ENCODE measurements at places on chromosomes 7 and 10.

- DNase-seq: peak; percentile 35
Measured at GRCh38 chr7:122803323-122803722, 82.9 kb downstream of the CADPS2 start.

DNA sequence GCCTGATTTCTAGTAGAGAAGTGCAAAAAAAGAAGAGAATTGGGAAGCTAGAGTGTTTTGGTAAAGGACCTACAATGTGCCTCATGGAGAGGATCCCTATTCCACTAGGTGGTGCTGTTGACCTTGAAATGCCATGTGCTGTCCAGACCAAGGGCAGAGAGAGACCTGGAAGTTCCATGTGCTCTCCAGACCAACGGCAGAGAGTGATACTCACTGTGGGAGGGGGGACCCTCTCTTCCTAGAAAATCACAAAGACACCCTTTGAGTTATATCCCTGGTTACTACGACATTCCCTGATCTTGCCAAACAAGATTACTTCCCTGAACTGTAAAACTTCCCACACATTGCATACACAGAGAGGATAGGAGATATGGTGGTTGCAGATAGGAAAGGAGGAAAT, 212.7 kb upstream of the ZNF804B start:
- peak; percentile 85 for DNase-seq

- DNase-seq: no peak
Measured at GRCh38 chr10:33273295-33274002, 61.0 kb downstream of the NRP1 start.

GRCh38 chr10:10703382-10703781, 314.3 kb upstream of the CELF2 start:
- DNase-seq: no peak

DNA sequence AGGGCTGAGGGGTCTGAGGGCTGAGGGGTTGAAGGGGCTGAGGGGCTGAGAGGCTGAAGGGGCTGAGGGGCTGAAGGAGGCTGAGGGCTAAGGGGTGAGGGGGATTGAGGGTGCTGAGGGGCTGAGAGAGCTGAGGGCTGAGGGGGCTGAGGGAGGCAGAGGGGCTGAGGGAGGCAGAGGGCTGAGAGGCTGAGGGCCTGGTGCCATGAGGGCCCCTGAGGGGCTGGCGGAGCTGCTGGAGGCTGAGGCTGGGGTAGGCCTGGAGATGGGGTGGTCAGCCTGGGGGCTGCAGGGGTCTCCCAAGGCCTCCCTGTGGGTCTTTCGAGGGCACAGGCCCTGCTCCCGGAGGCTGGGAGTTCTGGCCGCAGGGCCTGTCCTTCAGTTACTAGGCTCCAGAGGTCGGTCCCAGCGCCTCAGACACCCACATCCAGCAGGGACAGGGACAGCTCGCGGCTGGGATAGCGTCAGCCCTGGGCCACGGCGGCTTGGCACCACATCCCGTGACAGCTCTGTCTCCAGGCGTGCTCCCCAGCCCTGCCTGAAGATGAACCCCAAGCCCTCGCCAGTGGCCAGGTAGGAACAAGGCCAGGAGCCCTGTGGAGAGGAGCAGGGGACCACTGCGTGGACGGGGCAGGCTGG, 16.9 kb downstream of the MYO1G start:
- DNase-seq: no peak

- DNase-seq: no peak
Measured at GRCh38 chr10:101879456-101880231, 36.0 kb upstream of the KCNIP2 start.

DNA sequence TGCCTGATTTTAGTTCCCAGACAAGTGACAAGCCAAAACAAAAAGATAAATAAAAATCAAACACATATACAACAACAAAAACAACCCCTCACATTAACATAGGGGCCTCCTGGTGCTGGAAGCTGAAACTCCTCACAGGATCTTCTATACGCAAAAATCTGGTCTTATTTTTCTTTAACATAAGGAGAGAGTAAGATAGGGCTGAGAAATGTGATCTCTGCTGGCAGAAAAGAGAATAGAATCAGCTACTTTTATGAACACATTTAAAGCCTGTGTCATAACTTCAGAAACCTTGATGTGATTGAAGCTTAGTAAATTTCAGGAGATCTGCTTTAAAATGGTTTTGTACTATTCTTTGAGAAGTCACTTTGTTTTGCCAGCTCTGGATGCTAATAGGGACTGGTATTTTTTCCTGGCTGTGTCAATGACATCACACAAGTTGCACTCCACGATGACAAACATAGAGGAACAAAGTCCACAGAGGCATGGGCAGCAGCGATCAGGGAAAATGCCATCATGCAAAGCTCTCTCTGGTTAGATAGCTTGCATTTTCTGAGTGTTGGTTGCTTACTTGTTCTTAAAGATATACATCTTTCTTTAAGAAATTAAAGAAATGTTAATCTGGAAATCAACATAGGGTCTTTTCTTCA, 176.6 kb upstream of the SP4 start:
- DNase-seq: no peak

DNA sequence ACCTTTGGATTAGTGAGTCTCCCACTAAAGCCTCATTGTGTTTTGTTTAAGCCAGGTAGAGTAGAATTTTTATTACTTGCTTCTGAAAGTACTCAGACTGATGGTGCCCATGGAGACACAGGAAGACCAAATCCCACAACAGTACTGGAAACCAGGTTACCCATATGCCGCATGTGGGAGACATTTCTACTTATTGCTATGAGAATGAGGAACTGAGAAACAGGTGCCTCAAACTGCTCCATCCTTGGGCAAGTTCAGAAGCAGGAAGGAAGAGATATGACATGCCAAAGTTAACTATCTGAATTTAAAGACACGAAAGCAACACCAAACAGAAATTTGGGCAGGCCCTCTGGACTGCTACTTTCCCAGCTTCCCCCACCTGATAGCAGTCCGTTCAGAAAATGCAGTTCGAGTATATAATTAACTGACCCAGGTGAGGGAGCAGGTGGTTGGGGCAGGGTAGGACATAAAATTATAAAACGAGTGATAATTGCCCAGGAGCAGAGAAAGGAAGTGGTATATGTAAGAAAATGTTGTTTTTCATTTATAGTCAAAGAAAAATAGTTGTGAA, 382.3 kb upstream of the MTPN start:
- no peak for DNase-seq

GRCh38 chr7:105006367-105007136, 7.5 kb upstream of the KMT2E start:
- DNase-seq: no peak

DNA sequence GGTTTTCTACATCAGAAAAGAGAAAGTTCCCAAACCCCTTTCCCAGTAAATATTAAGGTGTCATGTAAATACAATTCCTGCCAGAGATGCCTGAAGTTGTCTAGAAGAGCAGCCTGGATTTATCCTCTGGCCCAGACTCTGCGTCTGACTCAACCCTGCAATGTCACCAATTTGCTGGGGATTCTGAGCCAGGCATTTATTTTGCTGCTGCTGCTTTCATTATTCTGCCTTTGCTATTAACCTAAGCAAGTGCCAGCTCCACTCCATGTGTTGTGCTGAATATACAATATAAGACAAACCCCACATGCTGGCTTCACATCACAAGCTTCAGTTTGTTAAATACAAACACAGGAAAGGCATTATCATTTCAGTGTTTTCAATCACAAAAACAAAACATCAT, 59.1 kb downstream of the ELAPOR2 start:
- DNase-seq: peak; percentile 6

- DNase-seq: no peak
Measured at GRCh38 chr10:3451516-3452172, 279.1 kb upstream of the PITRM1 start.

DNA sequence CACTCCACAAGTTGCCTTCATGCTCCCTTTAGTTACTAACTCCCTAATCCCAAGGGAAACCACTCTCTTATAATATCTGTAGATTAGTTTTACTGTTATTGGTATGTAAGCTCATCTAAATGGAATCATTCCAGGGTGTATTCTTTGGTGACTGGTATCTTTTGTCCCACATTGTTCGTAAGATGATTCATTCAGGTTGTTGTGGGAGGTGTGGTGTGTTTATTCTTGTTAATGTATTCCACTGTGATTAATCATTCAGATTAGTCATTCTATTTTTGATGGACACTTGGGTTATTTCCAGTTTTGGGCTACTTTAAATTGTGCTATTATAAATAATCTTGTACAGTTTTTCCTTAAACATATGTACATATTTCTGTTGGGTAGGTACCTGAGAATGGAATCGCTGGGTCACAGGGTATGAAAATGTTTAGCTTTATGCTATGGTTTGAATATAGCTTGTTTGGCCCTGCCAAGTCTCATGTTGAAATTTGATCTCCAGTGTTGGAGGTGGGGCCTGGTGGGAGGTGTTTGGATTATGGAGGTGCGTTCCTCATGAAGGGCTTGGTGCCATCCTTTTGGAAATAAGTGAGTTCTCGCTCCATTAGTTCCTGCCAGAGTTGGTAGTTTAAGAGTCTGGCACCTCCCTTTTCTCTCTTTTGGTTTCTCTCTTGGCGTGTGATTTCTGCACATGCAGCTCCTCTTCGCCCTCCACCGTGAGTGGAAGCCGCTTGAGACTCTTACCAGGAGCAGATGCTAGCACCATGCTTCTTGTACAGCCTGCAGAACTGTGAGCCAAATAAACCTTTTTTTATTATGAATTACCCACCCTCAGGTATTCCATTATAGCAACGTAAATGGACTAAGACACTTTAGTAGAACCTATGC, 13.8 kb downstream of the BTRC start:
- no peak for DNase-seq

GRCh38 chr10:29295813-29296212, 6.9 kb downstream of the LYZL1 start:
- DNase-seq: no peak

DNA sequence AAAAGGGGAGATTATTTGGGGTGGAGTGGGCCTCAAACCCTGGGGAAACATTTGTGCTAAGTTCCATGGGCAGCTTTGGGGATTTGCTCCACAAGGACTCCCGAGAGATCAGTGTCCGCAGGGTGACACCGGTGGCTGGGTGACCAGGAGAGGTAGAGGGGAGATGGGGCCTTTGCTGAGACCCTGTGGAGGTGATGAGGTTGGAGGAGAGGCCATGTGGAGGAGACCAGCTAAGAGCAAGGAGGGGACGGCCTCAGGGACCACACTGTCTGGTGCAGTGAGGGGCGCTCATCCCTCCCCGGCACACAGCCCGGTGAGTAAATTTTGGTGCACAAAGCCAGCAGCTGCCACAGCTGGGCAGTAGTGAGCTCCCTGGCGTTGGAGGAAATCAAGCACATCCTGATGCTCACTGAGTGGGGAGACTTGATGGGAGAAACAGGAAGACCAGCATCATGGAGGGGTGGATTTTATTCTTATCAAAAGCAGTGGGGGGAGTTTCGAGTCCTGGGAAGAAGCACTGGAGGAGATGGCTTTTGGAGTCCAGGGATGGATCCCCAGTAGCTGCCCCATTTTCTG, 20.2 kb upstream of the ELFN1 start:
- DNase-seq: no peak

DNA sequence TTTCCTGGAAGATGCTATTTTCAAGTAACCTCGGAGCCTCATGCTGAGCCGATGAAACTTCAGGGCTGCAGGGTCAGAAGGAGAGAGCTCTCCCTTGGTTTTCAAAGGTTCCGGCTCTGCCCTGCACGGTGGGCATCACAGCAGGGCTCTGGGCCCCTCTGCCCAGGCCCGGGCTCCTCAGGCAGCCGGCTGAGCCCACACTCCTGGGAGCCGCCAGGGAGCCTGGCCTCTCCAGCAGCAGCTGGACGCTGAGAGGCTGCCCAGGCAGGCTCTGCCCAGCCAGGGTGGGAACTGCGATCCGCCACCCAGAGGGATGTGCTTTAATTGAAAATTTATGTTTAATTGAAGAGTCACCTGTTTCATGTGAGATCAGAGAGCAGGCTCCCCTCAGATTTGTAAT, 97.5 kb upstream of the MGMT start:
- DNase-seq: no peak

DNA sequence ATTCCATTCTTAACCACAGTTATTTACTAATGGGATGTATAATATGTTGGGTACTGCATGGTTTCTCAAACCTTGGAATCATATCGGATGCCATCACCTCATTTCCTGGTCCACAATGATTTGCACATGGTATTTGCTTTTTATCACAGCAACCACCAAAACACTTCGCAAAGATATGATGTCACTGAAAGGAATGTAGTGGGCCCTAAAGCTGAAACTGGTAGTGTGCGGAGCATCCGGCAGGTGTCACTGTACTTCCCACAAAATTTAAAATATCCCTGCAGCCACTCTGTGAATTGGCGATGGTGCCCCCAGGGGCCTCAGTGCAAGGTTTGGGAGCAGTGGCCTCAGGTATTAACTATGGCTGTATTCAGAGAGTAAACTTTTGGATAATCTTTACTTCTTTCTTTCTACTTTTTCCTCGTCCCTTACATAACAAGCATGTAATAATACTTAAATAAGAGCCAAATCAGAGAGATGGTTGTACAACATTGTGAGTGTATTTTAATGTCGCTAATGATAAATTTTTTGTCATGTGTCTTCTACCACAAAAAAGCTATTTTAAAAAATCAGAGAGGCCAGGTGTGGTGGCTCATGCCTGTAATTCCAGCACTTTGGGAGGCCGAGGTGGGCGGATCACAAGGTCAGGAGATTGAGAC, 66.2 kb downstream of the FAM241B start:
- DNase-seq: peak; percentile 51

GRCh38 chr7:79236352-79237028, 217.0 kb downstream of the MAGI2 start:
- DNase-seq: no peak

GRCh38 chr10:112262546-112262945, 20.7 kb upstream of the TECTB start:
- DNase-seq: no peak

DNA sequence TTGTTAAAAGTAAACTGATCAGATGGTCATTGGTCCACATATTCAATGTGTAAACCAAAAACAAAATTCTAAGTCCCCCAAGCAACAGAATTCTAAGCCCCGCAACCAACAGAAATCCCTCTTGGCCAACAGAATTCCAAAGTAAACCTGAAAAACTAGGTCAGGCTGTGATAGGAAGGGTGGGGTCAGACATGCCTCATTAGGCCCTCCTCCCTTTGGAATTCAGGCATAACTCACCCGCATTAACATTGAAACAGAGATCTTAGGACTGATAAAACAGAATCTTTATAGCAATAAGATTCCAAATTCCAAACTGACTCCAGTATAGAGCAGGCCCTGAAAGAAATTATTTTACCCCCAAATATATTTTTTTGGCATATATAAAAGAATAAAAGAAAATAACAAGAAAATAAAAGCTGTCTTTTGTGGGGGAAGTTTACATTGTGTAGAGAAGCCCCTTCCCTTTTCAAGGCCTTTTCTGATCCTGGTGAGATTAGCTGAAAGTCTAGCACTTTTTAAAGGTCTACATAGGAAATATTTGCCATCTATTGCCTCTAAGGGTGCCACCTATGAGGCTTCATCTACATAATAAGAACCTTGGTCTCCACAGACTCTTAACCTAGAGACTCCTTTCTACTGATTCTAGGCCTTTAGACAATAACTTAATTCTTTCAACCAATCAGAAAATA, 30.5 kb downstream of the GNAT3 start:
- DNase-seq: no peak

GRCh38 chr10:48557511-48558123, 47.3 kb downstream of the ARHGAP22 start:
- no peak for DNase-seq

GRCh38 chr10:119165171-119166117, at the start of gene SFXN4:
SFXN4 (minus strand) TSS chr10:119165714; CDS start chr10:119165647, 67 bp downstream.
- DNase-seq: peak; percentile 76

GRCh38 chr7:94338921-94339371, 55.7 kb upstream of the COL1A2 start:
- peak; percentile 83 for DNase-seq

GRCh38 chr7:95910341-95910740, 138.0 kb downstream of the DYNC1I1 start:
- peak; percentile 95 for DNase-seq

GRCh38 chr7:40009301-40009700, 59.2 kb downstream of the CDK13 start:
- no peak for DNase-seq

GRCh38 chr7:152504367-152504766, 68.6 kb upstream of the KMT2C start:
- no peak for DNase-seq
